Activated CD4-positive, alpha-beta T cell treated with anti-CD3 and anti-CD28 coated beads, Interleukin-10, Interleukin-2, amounts not matched to agents 100 ng/mL and 50 ng/mL, durations not matched to agents 16 hours and 8 hours (primary cell): ENCODE measurements at places on chromosomes 1 and 21.

GRCh38 chr1:58158016-58158415 is 388.5 kb downstream of the OMA1 start:
- DNase-seq: no peak

DNA sequence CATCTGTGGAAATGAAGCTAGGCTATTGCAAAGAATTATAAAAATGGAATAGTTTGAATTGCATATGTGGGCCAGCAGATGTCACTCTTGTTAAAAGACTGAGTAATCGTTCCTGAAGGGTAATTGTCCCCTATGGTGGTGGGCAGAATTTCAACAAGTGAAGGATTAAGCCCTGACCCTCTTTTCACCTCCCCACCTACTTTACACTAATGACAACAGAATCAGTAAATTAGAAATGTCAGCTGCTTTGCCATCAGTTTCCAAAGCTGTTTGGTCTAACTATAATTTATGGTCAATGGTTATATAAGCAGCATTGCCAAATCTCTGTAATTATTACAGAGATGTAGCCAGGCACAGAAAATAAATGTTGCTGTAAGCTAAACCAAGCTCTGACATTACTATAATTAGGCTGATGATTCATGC is 898.6 kb downstream of the AMY1C start:
- peak; percentile 5 for DNase-seq

DNA sequence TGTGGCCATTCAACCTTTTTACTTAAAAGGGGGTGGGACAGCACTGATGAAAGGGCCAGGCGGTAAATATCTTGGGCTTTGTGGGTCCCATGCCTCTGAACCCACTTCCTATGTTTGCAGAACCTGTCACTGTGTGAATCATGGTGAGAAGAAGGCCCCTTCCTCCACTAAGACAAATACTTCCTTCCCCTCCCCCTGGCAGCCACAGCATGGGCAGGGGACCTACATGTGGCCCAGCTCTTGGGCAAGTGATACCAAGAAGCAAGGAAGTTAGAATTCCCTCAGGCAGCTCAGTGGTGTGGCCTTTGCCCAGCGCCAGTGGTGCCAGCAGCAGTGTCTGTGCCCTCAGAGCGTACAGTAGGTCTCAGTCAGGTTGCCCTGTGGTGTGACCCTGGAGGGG is 168.6 kb downstream of the TRIM33 start:
- DNase-seq: peak; percentile 55

GRCh38 chr21:36654796-36655325 is 44.1 kb upstream of the SIM2 start:
- DNase-seq: no peak

DNA sequence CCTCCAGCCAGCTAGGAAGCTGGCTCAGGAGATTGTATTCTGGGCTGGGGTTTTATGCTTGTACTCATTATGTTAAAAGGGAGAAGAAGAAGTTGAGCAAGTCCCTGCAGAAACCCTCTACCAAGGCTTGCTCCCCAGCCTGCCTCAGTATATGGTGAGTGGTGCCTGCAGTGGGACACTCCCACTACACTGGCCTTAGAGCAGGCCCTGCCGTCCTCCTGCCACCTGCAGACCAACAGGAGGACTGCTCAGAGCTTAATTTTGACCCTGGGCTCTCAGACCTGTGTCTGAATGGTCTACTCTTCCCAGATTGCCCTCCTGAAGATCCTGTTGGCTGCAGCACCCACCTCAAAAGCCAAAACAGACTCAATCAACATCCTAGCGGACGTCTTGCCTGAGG is 13.0 kb downstream of the STRIP1 start:
- DNase-seq: no peak

GRCh38 chr1:198678901-198679329 is 40.1 kb downstream of the PTPRC start:
- DNase-seq: peak; percentile 64

GRCh38 chr21:26473471-26473870 is 99.6 kb downstream of the CYYR1 start:
- no peak for DNase-seq

DNA sequence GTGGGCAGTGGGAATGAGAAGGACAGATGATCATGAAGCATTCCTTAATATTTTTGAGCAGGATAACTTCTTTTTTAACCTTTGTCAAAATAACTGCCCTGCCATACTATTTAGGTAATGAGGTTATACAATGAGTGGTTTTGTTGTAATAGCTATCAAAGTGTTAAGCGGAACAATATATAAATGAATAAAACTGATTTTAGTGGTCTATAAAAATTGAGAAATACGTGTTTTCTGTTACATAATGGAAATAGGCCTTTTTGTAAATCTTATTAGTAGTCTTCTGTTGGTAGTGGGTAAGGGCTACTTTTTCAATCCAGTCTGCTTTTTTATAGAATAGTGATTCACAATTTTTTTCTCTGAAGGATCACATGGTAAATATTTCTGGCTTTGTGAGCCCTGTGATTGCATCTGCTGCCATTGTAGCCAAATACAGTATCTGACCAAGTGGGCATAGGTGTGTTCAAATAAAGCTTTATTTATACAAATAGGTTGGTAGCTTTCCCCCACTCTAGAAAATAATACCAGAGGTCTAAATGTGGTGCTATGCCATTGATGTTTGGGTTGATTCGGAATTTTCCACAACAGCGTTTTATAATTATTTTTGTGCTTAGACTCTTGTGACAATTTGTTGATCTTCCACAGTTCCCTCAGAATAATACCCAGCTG is 4.3 kb downstream of the NEK7 start:
- DNase-seq: no peak

GRCh38 chr1:58732087-58732775 is 32.4 kb upstream of the MYSM1 start:
- no peak for DNase-seq

DNA sequence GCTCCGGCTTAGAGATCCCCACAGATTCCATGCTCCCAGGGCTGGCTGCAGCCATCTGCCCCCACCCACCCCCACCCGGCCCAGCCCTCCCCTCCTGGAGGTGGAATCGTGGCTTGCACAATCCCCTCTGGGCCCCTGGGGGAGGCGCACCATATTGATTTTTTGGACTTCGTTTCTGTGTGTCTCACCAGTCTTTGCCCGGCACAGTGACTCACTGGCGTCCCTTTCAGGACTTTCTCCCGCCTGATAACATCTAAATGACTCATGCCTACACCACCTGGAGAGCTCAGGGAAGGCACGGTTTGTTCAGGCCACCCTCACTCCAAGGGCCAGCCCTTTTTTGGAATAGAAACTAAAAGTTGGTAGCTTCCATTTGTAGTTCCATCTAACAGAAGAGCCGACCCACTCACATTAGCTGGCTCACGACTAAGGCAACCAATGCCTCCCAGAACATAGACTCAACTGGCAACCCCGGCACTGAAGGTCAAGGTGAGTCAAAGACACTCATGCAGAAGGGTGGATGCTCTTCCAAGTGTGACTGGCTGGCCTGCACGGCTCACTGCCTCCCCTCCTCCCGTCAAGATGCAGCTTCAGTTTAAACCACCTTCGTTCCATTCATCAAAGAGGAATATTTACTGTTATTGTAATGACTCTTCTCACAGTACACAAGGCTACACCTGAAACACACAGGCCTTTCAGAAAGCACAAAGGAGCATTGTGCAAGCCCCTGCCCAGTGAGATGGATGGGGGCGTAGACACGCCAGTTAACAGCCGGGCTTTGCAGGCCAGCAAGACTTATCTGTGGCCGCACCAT is 18.1 kb upstream of the ETS2 start:
- DNase-seq: peak; percentile 47
